ENCODE measurements at places on chromosomes 7 and 10.

GRCh38 chr10:103861505-103861904 is 6.1 kb upstream of the SH3PXD2A start:
- no peak for DNase-seq

DNA sequence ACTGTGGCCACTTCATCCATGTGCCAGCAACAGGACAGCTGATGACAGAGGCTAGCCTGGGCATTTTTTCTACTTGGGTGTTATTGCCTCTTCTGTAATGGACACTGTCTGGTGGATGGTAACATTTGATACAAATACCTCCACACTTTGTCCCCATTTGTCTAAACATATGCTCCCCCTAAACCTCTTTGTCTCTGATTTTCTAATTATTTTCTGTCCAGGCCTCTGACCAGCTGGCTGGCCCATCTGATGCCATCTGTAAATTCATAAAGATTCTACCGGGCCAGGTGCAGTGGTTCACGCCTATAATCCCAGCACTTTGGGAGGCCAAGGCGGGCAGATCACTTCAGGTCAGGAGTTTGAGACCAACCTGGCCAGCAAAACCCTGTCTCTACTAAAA is 84.7 kb upstream of the IFRD1 start:
- no peak for DNase-seq

GRCh38 chr7:142481548-142481947 is 223.7 kb upstream of the PRSS58 start:
- no peak for DNase-seq

DNA sequence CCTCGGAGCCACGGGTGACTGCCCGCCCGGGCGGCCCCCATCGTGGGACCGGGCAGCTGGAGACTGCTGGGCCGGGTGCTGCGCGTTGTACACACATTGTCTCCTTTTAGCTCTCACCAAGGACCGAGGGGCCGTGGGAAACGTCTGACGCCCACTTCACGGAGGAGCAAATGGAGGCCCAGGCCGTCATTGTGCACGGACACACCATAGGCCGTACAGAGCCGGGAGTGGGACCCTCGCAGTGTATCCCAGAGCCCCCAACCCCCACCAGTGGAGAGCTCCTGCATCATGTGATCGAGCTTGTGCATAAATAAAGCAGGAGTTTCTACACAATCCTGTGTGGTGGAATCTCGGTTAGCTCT is 722 bp downstream of the DENND10 start:
- no peak for DNase-seq

DNA sequence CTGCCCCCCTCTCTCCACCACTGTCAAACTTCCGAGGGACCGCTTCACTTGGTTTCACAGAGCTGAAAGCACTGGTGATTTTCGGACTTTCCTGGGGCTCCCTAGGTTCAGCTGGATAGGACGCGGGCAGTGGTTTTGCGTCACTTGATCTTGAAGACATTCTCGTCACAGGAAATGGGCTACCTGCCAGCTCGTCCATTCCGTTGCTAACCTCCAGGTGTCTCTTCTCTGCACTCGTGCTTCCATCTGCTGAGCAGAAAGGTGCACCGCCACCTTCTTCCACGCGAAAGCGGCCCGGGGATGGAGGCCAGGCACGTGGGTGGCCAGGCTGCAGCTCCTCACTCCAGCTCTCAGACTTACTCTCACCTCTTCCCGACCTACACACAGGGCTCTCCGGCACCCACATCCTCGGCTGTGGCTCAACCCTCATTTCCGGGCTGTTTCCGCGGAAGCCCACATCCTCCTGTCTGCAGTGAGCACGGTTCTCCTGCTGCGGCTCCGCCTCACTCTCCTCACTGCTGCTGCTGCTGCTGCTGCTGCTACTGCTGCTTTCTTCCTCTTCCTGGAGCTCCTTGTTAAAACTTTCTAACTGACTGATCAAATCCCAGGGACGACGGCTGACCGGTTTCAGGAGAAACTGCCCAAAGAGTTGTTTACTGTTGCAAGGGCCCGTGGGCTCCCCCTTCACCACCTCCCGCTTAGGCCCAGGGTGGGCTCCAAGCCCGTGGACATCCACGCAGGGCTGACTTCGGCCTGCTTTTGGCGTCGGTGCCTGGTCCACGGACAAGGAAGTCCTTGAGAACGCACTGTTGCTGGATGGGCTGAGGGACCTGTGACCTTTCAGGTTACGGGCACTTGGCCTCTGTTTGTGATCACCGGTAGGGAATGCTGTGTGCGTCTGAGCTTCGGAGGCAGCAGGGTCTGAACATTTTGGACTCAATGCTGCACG is 32.1 kb downstream of the JCAD start:
- DNase-seq, result peak; percentile 18

GRCh38 chr10:123380491-123381085 is 226.4 kb downstream of the BUB3 start:
- peak; percentile 34 for DNase-seq

GRCh38 chr10:31147210-31147608 is 115.5 kb upstream of the ZNF438 start:
- DNase-seq, result peak; percentile 53

DNA sequence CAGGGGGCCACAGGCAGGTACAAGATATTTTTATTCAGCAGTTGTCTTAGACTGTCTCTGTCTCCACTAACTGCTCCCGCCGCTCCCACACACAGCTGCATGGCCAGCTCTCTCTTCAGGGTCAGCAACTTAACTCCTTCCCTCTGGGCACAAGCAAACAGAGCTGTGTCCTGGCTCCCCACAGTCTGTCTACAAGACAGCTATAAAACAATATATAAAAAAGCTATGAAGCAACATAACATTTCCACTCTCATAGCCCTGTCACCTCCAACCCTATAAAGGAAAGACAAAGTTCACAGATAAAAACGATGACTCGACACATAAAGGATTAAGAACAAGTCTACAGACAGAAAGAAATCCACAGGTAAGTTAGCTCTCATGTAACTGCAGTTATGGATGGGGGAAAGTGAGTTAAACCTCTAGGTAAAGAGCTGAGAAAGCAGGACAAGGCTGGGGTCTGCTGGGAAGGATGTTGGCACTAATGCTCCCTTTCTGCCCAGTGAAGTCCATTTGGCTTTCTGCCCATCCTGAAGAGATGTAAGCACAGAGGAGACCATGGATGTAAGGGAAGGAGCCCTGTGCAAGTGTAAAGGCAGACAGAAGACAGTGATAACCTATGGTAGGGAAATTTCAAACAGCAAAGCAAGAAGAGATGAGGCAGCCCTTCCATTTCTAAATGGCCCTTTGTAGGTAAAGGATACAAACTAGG is 27.0 kb downstream of the RAPGEF5 start:
- DNase-seq, result no peak

Data from fibroblast of pulmonary artery (primary cell).